ENCODE measurements at places on chromosomes 5 and 9. TPM values are rescaled to one million over a fixed set of nuclear protein-coding genes. Genes with fewer than 3 reads are reported as not detected.
A peak's percentile ranks its signal among the peaks of the same experiment; 100 is the strongest.

GRCh38 chr5:159050316-159051143, 49.2 kb downstream of the EBF1 start:
- peak; percentile 51 for DNase-seq

- DNase-seq, result no peak
These were observed 71.9 kb downstream of the SFXN1 start for GRCh38 chr5:175550055-175550805.

DNA sequence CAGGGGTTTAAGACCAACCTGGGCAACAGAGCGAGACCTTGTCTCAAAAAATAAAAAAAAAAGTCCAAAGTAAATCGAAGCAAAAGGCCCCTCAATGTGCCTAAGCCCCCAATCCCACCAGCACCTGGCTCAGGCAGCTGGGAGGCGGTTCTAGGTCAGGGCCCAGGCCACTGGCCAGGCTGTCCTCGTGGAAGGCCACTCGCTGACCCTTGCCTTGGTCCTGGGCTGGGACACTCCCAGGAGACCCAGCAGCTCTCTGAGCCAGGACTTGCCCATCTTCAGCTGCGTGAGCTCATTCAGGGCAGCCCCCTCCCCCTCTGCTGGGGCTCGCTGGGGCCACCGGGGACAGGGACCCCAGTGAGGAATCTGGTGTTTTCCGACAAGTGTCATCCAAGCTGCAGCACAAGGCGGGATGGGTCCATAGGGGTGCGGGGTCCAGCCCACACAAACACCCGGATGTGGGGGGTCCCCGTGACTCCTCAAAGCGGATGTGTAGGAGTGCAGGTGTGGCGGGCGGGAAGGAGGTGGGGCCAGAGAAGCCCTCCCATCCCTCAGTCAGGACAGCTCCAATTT, 4.0 kb downstream of the AGPAT2 start:
- DNase-seq, result no peak

DNA sequence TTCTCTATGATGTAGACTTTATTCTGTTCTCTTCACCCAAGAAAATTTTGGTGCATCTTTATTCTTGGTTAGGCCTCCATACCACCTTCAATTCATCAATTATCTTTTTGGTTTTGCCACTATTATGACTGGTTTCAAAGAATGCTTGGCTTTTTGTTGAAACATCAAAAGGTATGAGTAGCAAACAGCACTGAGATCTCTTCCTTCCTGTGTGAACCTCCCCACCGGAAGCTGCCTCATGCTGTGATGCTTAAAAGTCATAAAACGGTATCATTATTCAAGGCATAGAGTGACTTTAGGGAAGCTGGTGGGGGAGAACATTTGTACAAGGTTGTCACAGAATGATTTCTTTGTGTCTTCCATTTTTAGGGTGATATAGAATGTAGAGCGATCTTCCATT, 70.6 kb downstream of the IQGAP2 start:
- DNase-seq, result peak; percentile 65

- DNase-seq, result no peak
These were observed 165.7 kb downstream of the MPDZ start for GRCh38 chr9:13113751-13114150.

DNA sequence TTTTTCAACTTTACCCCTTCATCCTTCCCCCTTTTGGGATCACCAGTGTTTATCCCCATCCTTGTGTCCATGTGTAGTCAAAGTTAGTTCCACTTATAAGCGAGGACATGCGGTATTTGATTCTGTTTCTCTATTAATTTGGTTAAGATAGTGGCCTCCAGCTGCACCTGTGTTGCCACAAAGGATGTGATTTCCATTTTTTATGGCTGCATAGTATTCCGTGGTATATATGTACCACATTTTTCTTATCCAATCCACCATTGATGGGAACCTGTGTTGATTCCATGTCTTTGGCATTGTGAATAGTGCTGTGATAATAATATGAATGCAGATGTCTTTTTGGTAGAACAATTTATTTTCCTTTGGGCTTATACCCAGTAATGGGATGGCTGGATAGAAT, 252.4 kb downstream of the ARRDC3 start:
- DNase-seq, result no peak

Gene PTPRD
- total RNA-seq, result not detected

GRCh38 chr5:122354293-122354692, 42.3 kb downstream of the SNCAIP start:
- DNase-seq, result no peak

Gene WHRN
- 2.1 TPM for total RNA-seq

DNA sequence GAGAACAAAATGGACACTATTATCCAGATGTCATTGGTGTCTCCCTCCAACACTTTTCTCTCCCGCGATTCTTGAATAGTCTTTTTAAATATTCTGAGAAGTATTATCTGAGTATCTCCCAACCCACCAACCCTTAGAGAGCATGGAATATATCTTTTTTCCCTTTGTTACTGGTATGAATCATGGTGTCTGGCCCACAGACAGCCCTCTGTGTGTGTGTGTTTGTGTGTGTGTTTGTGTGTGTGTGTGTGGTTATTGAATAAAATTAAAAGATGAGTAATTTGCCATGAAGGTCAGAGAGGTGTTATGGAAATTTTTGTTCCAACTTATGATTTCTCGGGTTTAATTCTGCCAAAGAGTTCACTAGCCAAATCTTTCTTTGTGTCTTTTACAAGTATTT, 47.7 kb downstream of the CAMK4 start:
- DNase-seq, result no peak

Gene AGTPBP1
- total RNA-seq, result 37.2 TPM

DNA sequence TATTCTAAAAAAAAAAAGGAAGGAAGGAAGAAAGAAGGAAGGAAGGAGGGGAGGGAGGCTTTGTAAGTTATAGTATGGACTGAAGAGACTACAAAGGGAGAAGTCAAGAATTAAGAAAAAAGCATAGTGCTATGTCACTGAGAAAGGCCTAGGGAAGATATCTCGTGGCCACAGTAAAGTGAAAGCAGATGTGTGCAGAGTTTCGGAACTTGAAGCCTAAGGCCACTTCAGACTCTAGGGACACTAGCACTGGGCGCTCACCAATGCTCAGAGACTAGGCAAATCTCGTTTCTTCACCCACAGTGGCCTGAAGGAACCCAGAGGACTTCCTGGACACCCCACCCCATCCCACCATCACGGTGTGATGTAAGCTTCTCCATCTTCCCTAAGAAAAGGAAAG, 181.4 kb upstream of the TRPM3 start:
- DNase-seq, result no peak

Gene NUP188
- total RNA-seq, result 83.8 TPM

GRCh38 chr5:160353379-160353778, 17.0 kb downstream of the C1QTNF2 start:
- no peak for DNase-seq

GRCh38 chr9:108413809-108414208, 442.0 kb downstream of the ACTL7B start:
- no peak for DNase-seq

Gene ELL2
- 4.7 TPM for total RNA-seq

GRCh38 chr9:120397453-120397852, 182.5 kb downstream of the CDK5RAP2 start:
- no peak for DNase-seq

DNA sequence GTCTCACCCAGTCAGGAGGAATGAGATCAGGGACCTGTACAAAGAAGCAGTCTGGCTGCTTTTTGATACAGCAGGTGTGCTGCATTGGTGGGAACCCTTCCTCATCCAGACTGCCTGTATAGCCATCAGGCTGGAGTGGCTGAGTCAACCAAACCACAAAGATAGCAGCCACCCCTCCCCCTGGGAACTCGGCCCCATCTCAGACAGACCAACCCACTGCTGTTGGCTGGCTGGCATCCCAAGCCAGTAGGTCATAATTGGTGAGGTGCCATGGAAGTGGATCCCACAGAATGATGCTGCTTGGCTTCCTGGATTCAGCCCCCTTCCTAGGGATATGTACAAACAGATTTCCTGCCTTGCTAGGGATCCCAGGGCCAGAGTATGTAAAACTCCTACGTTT, 60.9 kb downstream of the YTHDC2 start:
- no peak for DNase-seq

Gene RGS7BP
- not detected for total RNA-seq

Gene OTP
- not detected for total RNA-seq

DNA sequence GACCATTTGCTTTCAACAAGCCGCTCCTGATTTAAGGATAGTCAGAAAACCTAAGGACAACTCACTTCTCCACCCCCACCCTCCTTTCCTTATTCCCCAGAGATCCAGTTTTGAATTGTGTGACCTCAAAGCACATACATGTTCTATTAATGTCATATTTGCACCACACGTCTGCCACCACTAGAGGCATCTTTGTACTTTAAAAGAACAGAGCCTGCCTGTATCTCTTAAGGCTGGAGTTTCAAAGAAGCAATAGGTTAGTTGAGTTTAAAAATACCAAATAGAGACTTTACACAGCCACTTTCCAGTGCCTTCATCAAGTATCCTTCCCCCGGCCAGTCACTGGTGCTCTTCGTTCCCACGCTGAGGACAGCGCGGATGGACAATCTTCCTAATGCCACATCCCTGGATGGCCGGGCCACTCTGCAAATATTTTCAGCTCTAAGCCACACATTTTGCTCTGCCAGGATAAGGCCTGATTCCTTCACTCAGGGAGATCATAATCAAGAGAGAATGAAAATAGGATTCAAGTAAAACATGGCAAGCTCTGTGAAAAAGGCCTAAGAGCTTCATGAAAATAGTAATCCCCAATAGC, 146.3 kb downstream of the SNCAIP start:
- DNase-seq, result peak; percentile 25

DNA sequence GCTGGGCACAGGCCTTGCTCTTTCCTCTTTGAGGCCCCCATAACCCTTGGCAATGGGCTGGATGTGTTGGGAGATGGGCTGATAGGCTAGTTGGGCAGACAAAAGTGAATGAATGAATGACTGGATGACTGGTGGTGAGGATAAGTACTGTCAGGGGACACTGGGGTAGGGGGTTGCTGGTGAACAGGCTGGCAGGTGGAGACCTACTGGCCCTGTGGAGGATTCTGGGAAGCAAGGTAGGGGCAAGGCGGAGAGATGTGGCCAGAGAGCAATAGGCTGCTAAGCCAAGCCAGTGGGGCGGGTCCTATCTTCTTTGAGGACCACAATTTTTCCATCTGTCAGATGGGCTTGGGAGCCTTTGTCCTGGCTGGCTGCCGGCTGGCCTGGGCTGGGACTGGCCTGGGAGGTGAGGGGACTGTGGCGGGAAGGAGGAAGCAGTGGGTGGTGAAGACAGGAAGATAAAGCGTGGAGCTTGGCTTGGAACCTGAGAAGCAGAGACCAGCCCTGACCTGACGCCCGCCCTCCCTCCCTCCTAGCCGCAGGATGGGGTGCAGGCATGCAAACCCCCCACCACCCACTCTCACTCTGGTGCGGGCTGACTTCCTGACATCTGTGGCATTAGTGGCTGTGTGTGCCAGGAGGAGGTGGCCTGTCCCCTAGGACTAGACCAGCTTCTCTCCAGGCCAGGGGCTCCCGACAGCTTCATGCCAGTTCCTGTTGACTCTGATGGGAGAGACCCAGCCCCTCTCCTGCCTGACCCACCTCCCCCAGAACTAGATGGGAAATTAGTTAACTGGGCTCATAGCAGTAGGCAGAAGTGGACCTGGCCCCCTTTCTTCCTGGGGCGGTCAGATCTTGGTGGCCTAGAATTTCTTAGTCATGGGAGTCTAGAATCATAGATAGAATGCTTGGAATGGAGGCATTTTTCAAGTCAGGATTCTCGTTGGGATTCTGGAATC, 9.5 kb downstream of the CXXC5 start:
- no peak for DNase-seq

- DNase-seq, result no peak
These were observed 195.6 kb downstream of the KIAA0825 start for GRCh38 chr5:94422812-94423211.

Gene SPATA31D4
- total RNA-seq, result not detected

DNA sequence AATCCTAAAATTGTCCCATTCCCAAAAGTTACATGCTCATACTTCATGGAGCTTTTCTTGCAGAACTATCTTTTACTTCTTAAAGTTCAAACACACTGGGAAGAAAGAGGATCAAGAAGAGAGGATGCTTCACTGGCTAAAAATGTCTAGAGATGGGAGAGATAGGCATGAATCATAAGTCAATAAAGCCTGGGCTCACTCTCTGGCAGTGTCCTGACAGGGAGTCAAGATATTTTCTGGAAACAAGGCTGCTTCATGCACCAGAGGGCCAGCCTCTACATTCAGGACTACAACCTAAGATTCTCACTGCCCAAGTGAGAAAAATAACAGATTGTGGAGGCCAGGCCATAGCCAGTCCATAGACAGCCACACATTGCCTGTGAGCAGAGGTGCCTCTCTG, 1358.4 kb downstream of the EFNA5 start:
- no peak for DNase-seq

- no peak for DNase-seq
These were observed 43.6 kb downstream of the JADE2 start for GRCh38 chr5:134568761-134569695.

DNA sequence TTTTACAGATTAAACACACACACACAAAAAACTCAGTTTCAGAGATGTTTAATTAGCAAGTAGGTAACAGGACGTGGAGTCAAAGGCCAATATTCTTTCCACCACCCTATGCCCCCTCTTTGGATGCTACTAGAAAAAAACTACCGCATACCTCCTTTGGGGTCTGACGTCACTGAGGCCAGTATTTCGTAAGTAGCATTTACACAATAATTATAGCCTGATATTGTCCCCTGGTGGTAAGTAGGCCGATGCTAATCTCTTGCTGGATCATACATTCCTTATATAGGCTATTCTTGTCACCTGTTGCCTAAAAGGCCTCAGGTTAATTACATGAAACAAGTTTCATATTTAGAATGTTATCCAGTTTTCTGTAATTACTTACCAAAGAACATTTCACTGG, 21.0 kb upstream of the SMARCA2 start:
- DNase-seq, result no peak

DNA sequence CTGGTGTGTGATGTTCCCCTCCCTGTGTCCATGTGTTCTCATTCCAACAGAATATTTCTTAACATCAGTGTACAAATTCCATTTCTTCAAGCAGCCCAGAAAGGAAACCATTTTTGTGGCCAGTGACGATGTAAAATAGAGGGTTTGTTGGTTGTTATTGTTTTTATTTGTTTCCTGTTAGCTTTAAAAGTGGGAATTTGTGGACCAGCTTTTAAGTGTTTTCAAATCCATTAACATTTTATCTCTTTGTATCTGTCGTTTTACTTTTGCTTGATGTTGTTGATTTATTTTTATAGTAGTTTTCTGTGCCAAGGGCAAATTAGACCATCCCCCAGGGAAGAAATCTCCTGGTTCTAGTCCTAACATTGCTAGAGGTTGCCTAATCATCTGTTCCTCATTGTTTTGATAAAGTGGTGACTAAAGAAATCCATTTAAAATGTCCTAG, 100.0 kb downstream of the GDNF start:
- DNase-seq, result no peak

- DNase-seq, result no peak
These were observed 53.7 kb downstream of the TMOD1 start for GRCh38 chr9:97555164-97555563.

Data from OCI-LY7 (cell line).